ENCODE measurements at places on chromosomes 7 and 10. TPM values are rescaled to one million over a fixed set of nuclear protein-coding genes. Genes with fewer than 3 reads are reported as not detected.

Gene SLC25A28
- 28.5 TPM for total RNA-seq

Gene CYP2E1
- total RNA-seq, result 15.2 TPM

Gene FEZF1
- total RNA-seq, result not detected

Gene OPN1SW
- not detected for total RNA-seq

Gene CTNNA3
- 0.04 TPM for total RNA-seq

Gene OR6B1
- total RNA-seq, result not detected
